ENCODE measurements at places on chromosomes 11 and 22.

DNA sequence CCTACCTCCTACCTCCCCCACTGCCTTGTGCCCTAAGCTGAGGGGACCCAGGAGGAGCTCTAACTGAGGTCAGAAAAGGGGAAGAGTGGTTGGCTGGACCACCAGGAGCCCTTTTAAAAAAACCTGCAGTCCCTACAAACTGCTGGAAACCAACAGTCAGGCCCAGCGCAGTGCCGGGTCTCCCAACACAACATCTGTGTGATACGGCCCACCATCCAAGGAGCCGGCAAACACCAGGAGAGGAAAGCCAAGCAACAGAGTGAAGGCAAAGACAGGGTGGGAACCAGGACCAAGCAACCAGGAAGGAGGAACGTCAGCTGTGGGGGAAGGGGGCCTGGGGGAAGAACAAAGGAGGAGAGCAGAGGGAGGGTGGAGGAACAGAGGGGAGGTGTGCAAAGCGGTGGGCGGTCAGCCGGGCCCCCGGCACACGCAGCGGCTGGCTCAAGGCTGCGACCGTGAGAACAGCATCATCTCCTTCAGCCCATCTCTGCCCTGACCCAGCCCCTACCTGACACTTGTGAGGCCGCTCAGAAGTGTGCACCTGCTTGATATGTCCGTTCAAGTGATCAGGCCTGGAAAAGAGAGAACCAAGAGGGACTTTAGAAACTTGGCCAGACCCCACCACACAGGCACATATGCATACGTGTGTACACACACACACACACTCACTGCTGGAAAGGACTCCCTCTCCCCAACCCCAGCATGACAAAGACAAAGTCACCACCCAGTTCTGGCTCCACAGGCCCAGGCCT is 3.6 kb downstream of the PATZ1 start:
- DNase-seq: no peak

GRCh38 chr11:119810478-119811232 is 81.7 kb upstream of the NECTIN1 start:
- DNase-seq: no peak

DNA sequence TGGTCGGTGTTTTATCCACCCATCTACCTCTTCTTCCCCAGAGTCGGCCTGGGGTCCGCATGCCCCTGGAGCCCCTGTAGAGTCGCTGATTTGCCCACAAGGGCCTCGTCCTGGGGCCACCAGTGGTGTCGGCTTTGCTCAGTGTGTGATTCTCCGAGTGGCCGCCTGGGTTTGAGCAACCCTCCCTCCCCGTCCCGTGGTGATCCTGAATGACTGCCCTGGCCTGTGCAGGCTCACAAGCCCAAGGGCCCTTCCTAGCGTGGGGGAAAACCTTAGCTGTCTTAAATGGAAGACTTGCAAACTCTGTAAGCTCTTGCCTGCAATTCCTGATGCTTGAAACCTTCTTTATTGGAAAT is 128.3 kb downstream of the OSBP2 start:
- no peak for DNase-seq

DNA sequence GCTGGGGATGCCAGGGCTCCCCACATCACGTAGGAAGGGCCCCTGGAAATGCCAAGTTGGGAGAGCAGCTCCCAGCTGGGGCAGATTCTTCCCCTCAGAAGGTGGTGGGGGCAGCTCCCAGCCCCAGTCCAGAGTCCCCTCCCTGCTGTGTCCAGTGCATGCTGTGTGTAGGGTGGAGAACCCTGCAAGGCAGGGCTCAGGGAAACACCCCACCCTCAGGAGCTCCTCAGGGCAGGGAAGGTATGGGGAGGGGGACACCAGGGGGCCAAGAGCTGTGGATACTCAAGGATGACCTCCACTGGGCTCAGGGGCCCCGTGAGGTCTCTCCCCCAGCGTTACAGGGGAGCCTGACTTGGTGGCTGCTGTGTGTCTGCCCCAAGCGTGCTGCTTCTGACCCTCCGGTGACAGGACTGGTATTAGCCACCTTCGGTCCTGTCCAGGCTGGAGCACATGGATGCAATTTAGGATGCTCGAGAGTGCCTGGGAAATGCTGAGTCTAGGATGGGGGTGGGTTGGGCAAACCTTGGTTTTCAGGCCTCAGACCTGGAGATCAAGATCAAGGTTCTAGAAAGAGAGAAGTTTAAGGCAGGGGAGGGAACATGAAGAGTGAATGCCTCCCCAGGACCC is 16.1 kb upstream of the CABP7 start:
- DNase-seq: no peak

GRCh38 chr22:19344420-19344819 is 52.9 kb upstream of the CLTCL1 start:
- DNase-seq: no peak

GRCh38 chr11:15943418-15944197 is 412.7 kb downstream of the SOX6 start:
- DNase-seq: no peak

DNA sequence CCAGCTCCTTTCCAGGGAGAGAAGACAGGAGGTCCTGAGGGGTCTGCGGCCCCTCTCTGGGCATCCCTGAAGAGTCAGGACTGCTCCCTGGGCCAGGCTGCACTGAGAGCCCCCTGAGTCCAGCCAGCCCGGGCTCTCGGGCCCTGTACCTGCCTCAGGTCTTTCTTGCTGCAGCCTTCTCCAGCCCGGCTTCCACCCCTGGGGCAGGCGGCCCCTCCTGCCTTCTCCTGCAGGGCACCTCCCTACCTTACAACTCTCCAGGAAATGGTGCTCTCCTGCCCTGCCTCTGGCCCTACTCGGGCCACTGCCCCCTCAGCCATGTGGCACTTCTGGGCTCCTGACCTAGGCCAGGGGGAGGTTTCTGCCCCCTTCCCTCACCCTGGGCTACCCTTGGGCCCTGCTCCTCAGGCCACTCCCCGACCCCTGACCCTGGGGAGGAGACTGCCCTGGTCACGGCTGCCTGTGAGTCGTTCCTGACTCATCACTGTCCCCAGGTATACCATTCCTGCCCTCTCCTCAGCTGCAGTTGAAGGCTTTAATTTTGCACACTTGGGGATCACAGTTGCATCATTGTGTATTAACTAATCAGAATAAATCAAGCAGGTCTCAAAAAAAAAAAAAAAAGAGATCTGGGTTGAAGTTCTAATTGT is 251.1 kb downstream of the NXPE2 start:
- no peak for DNase-seq

- DNase-seq: no peak
Measured at GRCh38 chr11:119688356-119688755, 40.6 kb downstream of the NECTIN1 start.

GRCh38 chr22:42895087-42895486 is 38.0 kb upstream of the ARFGAP3 start:
- no peak for DNase-seq

DNA sequence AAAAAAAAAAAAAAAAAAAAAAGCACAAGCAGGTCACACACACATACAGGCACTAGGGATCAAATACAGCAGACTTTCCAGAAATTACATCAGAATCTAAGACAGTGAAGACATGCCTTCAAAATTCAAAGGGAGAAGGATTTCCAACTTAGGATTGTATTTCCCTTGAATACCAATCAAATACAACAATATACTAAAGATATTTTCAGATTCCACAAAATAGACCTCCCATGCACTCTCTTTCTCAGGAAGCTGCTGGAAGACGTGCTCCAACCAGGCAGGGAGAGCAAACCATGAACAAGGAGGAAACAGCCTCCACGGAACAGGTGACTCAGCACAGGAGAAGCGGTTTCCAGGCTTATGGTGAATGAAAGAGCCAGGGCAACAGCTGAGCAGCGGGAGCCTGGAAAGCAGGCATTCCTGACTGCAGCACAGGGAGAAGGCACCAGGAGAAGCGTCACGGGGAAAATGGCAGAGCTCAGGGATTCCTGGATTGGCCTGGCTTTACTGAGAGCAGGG is 32.0 kb downstream of the TMEM184B start:
- no peak for DNase-seq

- DNase-seq: no peak
Measured at GRCh38 chr11:118353084-118353710, 6.2 kb upstream of the UBE4A start.

GRCh38 chr22:36415415-36416168 is 27.8 kb upstream of the MYH9 start:
- DNase-seq: no peak

DNA sequence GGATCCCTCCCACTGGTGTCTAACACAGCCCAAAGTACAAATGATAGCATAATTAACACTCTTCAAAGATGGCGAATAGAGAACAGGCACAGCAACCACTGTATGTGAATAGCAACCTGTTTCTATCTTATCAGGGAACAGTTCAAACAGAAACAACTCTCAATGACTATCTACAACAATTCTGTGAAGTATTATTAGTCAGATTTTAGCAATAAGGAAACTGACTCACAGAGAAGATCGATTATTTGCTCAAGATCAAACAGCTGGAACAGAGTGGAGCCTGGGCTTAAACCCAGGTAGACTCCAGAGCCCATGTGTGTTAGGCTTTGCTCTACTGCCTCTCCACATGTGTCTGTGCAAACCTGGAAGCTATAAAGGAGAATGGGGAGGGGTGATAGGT is 88.7 kb downstream of the C11orf58 start:
- DNase-seq: no peak

DNA sequence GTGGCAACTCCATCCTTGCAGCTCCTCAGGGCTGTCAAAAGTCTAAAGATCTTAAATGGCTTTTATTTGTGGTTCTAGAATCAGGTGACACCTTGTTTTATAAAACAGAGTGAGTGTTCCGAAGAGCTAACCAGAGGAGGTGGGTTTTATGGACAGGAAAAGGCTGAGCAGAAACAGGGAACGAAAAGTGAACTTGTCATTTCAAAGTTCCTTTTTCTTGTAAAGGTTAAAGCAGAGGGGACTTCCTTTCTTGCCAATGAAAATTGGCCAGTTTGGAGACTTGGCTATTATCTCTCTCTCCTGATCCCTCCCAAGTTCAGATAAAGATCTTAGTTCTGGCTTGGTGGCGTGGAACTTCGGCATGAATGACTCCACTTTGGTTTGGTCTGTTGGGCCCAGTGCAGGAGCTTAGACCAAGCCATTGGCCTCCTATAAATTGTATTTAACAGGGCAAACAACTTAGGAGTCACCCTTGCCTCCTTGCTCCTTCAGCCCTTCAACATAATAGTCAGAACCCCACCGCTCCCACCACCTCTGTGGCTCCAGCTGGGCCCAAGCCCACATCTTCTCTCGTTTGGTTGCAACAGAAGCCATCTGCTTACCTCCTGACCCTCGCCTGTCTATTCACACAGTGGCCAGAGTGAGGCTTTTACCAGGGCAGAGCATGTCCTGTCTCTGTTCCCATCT is 102.4 kb upstream of the THY1 start:
- no peak for DNase-seq

DNA sequence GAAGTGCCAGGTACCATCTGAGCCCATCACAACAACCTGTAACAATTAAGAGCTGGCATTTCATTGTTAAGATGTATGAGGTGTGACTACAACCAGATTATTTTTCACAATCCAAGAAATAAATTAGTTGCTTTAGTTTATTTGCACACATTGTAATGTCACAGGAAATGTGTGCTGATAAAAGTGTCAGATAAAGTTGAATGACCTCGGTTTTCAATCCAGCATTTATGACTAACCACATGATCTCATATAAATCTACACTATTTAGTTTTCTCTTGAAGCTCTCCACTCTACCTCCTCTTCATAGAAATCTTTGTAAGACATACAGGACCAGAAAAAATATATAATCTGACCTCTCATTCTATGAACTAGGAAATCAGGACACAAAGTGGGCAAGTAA is 166.2 kb downstream of the PGR start:
- no peak for DNase-seq

- DNase-seq: no peak
Measured at GRCh38 chr11:124798991-124799347, 1.2 kb downstream of the MSANTD2 start.

DNA sequence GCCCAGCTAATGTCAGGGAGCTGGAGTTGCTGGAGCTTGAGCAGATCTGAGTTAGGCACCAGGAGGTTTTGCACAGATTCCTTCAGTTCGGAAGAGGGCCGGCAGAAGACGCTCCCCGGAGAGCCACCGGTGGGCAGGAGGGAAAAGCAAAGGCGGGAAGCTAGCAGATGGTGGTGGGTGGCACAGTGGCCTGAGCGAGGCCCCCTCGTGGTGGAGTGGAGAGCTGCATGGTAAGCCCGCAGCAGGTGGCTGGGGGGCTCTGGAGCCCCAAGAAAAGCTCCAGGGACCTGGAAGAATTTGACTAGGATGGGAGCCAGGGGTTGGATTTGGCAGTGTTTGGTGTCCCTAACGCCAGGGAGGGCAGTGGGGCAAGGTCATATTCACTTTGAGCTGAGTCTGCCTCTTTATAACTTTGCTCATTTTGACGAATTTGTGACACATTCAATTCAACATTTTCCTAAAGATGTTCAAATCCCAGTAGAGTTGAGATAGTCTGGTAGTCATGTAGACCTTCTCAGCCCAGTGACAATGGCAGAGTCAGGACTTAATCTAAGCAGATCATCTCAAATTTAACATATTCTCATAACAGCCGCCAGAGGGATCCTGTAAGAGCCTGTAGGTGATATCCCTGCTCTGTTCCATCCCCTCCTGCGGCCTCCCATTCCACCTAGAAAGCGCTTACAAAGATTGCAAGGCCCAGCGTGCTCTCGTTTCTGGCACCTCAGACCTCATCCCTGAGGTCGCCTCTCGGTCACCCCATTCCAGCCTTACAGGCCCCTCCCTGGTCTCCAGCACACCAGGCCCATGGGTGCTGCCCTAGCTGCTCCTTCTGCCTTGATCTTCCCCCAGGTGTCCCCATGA is 57.9 kb downstream of the TRIM29 start:
- DNase-seq: peak; percentile 42

GRCh38 chr11:45388472-45388871 is 102.3 kb upstream of the SYT13 start:
- no peak for DNase-seq

- no peak for DNase-seq
Measured at GRCh38 chr11:47480762-47481161, 31.8 kb upstream of the RAPSN start.

DNA sequence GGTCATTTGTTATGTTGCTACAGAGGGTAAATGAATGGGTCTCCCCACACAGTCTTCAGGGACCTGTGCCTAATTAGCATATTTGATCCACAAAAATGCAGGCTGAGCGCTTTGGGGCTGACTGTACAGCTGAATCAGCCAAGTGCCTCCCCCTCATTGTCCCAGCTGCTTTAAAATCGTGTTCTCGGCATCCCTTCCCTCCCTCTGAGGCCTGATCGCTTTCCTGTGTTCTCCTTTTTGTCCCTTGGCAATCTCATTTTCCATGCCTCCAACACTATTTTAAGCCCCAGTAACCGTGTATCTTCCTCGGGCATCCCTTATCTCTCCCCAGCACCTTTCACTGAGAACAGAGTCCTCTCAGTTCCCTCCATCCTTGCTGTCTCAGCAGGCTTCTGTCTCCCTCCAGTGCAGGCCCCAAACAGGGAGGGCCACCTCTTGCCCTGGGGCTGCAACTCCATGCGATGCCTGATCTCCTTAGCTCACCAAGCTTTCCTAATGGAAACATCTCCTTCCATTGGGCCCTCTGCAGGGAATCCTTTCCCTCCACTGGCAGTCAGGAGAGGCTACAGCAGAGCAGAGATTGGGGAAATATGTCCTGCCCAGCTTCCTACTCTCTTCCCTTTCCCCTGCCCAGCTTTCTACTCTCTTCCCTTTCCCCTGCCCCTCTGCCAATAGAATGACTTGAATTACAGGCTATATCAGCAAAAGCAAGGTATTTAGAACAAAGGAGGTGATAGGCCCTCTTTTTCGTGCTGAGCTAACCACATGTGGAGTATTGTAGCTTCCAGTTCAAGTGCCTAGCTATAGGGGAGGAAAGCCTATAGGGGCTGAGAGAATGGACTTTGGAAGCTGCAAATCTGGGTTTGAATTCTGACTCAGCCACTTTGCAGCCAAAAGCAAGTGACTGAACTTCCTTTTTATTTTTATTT is 13.8 kb downstream of the UQCR10 start:
- no peak for DNase-seq
